ENCODE measurements at places on chromosomes 3 and 15.

DNA sequence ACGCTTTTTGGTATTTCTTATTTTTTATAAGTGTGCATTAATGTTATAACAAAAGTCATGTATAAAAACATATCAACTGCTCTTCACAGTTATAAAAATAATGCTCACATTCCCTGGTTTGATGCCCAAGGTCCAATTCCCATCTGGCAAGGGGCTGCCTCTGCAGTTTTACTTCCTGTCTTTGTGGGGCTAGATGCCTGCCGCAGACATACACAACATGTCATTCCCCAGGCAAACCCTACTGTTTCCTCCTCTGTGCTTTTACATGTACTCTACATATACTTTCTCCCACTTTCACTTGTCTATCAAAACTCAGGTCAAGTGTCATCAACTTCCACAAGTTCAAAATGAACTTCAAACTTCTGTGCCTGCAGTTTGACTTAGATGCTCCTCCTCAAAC, 60.5 kb upstream of the ETV5 start:
- no peak for DNase-seq

- no peak for DNase-seq
Measured at GRCh38 chr15:75650908-75651809, 3.4 kb downstream of the SNX33 start.

- no peak for DNase-seq
Measured at GRCh38 chr3:42157540-42158538, 66.7 kb downstream of the TRAK1 start.

DNA sequence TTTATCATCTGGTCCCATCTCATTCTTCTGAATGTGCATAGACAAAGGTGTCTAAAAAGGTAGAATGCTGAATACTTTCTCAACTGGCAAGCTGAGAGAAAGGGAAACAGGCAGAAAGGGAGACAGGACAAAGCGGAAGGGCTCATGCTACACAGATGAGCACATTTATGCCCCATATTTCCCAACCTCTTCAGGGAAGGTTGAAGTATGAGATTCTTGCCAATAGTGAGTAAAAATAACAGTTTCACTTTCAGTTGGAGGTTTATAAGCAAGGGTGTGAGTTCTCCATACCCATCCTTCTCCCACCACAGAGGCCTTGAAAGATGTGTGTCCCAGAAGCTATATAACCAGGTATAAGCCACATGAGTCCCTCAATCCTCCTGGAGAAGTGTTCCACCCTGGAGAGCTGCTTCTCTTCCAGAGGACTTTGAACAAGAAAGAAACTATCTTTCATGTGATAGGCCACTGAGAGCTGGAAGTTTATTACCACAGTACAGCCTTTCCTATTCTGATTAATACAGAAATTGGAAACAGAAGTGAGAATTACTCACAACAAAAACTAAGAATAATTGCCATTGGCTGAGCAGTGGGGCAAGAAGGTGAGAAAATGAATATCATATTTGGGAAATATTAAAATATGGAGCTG, 709.4 kb upstream of the NR2F2 start:
- DNase-seq, result no peak

DNA sequence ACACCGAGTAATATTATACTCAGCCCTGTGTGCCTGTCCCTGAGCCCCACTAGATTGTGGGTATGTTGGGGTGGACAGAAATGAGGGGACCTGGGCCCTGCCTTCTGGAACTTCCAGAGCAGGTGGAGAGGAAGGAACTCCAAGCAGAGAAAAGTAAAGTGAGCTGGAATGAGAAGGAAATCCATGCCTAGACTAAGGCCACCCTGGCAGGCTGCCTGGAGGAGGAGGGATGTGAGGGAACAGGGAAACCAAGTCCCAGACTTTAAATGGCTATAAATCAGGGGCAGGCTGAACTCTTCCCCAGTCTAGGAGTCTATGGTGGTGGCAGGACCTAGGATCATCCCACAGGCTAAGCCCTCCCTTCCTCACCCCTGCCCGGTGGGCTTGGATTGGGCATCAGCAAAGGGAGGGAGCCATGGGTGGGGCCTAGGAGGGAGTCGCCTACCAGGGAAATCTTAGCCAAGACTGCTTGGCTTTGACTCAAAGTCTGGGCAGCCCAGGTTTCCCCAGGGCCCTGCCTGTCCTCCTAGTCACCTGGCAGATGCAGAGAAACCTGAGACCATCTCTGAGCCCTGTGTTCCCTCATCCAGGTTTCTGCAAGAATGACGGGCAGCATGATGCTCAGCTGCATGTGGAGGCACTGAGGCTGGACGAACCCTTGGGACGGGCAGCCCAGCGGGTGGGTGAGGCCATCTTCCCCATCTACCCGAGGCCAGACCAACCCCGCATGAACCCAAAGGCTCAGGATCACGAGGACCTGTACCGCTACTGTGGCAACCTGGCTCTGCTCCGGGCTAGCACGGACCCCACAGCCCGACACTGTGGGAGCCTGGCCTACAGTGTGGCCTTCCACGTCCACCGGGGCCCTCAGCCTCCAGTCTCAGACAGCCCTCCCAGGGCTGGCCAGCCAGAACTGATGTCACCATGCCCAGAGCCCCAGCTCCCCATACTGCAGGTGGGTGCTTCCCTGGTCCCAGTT, 15.6 kb upstream of the STRA6 start:
- peak; percentile 64 for DNase-seq

DNA sequence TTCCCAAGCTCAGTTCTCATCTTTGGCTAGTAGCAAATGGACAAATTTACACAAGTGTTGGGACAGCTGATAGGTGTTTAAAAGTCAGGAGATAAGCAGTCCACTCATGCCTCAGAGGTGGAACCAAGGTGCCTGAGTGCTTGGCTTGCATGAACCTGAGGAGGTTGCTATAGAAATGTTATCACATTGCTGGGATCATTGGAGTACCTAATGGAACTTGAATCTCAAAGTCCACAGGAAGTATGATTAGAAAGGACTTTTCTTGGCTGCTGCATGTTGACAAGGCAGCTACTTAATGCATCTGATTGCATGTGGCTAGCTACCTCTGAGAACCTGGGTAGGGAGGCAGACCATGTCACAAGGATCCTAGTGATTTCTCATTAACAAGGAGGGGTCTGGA, 39.5 kb upstream of the C3orf80 start:
- DNase-seq, result no peak

- no peak for DNase-seq
Measured at GRCh38 chr15:51075826-51076523, 18.7 kb downstream of the TNFAIP8L3 start.

DNA sequence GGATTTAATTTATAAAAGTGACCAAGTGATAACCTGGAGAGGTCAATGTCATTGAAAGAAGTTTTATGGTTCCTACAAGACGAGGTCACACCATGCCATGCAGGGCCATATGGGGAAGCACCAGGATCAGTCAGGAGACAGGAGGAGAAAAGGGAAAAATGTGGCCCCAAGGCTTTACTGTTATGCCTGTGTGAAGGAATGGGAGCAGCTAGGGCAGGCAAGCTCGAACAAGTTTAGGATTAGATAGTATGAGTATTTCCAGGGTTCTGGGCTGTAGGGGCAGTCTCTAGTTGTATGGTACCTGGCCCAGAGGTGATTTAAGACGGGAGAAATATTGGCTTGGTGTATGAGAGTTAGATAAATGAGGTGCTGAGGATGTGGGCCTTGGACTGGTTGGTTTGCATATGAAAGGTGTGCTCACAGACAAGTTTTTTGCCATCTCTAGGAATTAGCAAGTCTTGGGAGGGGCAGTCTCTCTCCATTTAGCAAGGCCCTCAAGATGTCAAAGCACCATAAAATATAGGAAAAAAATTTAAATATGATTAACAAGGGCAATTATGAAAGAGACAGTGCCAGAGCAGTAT, 36.3 kb upstream of the DCLK3 start:
- DNase-seq, result no peak

GRCh38 chr3:178172121-178172520, 364.1 kb upstream of the KCNMB2 start:
- no peak for DNase-seq

DNA sequence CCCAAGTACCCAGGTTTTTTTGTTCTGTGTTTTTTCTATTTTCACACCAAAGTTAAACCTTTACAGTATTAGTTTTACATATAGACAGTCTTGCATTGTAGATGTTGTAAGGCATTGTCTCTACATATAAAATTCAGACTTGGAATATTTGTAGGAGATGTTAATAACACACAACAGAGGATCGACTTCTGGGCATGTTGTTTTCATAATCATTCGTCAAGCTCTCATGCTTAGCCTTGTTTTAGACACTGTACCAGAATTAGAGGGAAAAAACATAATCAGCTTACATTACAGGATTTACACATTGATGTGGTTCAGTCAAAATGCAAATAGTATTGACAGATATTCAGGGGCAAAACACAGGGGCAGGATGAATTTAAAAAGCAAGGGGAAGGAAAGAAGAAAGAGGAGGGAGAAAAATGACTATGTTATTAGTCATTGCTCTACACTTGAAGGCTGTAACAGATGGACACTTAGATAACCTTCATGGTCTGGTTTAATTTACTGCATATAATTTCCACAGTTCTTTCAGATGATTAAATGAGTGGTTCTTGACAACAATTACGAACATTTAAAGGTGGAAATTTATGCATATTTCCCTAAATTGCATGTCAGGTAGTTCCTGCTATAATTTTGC, 7.5 kb downstream of the CMSS1 start:
- no peak for DNase-seq

- no peak for DNase-seq
Measured at GRCh38 chr3:78610462-78611125, 1157.2 kb downstream of the ROBO1 start.

GRCh38 chr3:143888166-143888565, 39.9 kb upstream of the SLC9A9 start:
- no peak for DNase-seq

- peak; percentile 60 for DNase-seq
Measured at GRCh38 chr3:4722103-4722502, 229.0 kb downstream of the ITPR1 start.

DNA sequence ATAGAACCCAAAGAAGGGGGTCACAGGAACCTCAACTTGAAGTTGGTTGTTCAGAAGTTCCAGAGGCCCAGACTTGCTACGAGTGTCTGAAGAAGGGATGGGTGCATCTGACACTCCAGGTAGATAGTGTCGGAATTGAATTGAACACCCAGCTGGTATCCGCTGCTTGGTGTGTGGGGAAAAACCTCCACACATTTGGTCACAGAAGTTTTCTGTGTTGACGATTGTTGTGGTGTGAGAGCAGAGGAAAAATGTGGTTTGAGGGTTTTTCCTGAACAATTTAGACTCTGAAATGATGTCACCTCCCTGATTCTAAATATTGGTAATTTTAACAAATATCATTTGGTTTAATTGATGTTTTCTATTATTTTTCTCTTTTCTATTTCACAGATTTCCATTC, 218.8 kb upstream of the CTNNB1 start:
- DNase-seq, result no peak

DNA sequence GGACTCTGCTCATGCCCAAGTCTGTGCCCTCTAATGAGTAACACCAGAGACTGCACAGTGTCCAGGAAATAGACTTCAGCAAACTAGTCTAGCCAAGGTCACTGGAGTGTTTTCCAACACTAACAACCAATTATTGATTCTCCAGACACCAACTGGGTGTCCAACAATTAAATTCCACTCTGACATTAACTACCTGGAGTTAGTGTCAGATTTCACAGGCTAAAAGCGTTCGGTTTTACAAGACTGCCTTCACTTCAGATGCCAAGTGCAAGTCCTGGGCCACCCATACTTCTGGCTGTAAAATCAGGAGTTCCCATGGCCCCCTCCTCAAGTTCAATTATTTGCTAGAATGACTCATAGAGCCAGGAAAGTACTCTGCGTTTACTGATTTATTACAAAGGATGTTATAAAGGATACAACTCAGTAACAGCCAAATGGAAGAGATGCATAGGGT, 20.8 kb upstream of the CFAP161 start:
- DNase-seq, result no peak

DNA sequence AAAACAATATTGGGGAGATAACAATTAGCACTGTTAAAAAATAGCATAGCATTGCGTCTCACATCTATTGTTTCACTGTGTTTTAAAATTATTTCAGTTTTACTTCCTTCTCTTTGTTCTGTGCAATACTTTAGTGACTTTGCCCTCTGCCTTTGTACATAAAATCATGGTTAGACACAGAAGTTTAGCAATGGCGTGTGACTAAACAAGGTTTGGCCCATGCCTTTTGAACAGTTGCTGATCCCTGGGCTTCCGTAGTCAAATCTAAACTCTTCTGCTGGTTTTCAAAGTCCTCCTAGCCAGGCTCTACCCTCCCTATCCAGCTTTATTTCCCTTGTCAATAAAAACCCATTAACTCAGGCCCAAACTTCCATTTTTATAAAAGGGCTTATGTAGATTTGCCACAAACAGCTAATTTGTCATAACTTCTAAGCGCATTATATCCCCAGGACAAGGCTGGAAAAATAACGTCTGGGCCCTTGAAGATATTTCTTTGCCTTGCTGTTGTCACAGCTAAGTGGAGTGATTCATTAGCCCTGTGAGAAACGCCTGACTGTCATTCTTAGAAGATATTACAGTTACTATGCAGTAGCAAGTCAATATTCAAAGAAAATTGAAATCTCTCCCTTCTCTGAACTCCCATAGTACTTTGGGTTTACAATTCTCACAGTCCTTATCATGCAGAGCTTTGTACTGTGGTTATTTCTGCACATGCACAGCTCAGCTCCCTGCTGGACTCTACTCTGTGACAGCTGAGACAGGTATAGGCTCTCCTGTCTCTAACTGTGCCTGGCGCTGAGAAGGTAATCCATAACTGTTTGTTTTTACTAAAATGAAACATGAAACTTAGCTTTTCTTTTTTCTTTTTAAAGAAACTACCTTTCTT, 123.4 kb upstream of the SLC24A5 start:
- no peak for DNase-seq

DNA sequence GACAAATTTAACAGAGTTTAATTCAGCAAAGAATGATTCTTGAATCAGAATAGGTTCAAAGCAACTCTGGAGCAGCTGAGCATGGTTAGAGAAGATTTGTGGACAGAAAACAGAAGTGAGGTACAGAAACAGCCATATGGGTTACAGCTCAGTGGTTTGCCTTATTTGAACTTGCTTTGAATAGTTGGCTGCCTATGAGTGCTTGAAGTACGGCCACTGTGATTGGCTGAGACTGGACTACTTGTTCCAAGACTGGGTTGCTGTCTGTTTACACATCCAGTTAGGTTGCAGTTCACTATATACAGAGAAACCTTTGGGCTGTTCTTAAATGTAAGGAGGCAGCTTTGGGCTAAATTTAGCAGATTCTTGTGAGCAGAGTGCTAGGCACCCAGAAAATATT, 79.4 kb upstream of the CADPS start:
- DNase-seq, result no peak

- no peak for DNase-seq
Measured at GRCh38 chr3:124846189-124846588, 41.0 kb downstream of the ITGB5 start.

DNA sequence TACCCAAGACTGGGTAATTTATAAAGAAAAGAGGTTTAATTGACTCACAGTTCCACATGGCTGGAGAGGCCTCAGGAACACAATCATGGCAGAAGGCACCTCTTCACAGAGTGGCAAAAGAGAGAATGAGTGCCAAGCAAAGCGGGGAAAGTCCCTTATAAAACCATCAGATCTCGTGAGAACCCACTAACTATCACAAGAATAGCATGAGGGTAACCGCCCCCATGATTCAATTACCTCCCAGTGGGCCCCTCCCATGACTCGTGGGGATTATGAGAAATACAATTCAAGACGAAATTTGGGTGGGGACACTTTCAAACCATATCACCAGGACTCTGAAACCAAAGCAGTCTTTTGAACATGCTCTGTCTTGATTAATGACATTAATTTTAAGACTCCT, 7.0 kb downstream of the RTP3 start:
- no peak for DNase-seq

Measured in Right ventricle myocardium inferior (tissue), 1 donor.